ENCODE measurements at places on chromosomes 12 and 14. TPM values are rescaled to one million over a fixed set of nuclear protein-coding genes. Genes with fewer than 3 reads are reported as not detected.
A peak's percentile ranks its signal among the peaks of the same experiment; 100 is the strongest.

DNA sequence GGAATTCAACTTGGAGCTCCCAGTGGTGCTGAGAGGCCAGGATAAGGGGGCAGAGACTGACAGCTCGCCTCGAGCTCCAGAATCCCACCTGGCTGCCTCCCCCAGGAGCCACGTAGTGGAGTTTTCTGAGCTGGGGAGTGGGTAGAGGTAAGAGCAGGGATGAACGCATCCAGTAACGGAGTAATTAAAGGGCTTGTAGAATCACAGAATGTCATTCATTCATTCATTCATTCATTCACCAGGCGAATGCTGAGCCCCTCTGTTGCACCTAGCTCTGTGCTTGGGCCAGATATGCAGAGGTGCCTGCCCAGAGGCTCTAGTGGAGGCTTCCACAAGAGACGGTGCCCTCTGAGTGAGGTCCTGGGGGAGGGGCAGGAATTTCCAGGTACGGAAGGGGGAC lies 8.1 kb downstream of the FAM181A start:
- H3K4me1 ChIP-seq = peaks cover 6% of the 10 kb centered on the region
- no peaks in the 10 kb centered on the region for H3K36me3 ChIP-seq
- DNase-seq = no peak
- no peak overlapping the region for H3K27ac ChIP-seq
- H3K27me3 ChIP-seq = peaks cover 18% of the 10 kb centered on the region

- H3K36me3 ChIP-seq = peaks cover 24% of the 10 kb centered on the region
- H3K27me3 ChIP-seq = no peaks in the 10 kb centered on the region
- DNase-seq = peak; percentile 20
- no peak overlapping the region for H3K27ac ChIP-seq
- H3K4me1 ChIP-seq = no peaks in the 10 kb centered on the region
Observed at GRCh38 chr12:110249105-110249504, 31.9 kb upstream of the ATP2A2 start.

DNA sequence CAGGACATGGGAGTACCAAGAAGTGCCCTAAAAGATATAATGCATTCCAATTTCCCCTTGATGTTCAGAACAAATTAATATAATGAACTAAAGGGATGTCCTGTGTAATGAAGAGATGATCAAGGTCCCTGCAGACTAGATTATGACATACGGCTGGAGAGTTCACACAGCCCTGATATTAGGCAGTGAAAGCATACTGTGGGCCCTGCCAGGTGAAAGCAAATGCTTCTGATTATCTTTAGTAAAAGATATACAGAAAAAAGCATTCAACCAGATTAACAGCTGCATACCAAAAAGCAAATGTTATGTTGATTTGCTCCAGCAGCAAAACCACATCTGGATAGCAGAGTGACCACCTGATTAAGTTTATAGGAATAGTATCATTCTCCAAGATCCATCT lies 12.1 kb downstream of the HIGD1C start:
- no peaks in the 10 kb centered on the region for H3K27me3 ChIP-seq
- H3K36me3 ChIP-seq = peaks cover 27% of the 10 kb centered on the region
- no peaks in the 10 kb centered on the region for H3K4me1 ChIP-seq
- no peak overlapping the region for H3K4me3 ChIP-seq
- no peak overlapping the region for H3K27ac ChIP-seq
- DNase-seq = no peak

HPD gene
- 0.63 TPM for total RNA-seq

SLC25A47 gene
- total RNA-seq = not detected

Measured in tibial nerve (tissue), 4 donors.